ENCODE measurements at places on chromosomes 5 and 9. TPM values are rescaled to one million over a fixed set of nuclear protein-coding genes. Genes with fewer than 3 reads are reported as not detected.

GRCh38 chr9:97615439-97616072 is 17.6 kb downstream of the TSTD2 start:
- no peaks in the 10 kb centered on the region for H3K27me3 ChIP-seq
- peak; percentile 29 for DNase-seq
- H3K4me3 ChIP-seq, result no peak overlapping the region
- H3K4me1 ChIP-seq, result no peaks in the 10 kb centered on the region

Gene FOXD4L6
- 0.54 TPM for total RNA-seq

GRCh38 chr5:123037104-123037418 is 536 bp upstream of the PPIC start:
- H3K4me3 ChIP-seq, result peak overlapping the region; percentile 72
- no peak for DNase-seq
- no peaks in the 10 kb centered on the region for H3K36me3 ChIP-seq

Gene ELOVL7
- 20.0 TPM for total RNA-seq

DNA sequence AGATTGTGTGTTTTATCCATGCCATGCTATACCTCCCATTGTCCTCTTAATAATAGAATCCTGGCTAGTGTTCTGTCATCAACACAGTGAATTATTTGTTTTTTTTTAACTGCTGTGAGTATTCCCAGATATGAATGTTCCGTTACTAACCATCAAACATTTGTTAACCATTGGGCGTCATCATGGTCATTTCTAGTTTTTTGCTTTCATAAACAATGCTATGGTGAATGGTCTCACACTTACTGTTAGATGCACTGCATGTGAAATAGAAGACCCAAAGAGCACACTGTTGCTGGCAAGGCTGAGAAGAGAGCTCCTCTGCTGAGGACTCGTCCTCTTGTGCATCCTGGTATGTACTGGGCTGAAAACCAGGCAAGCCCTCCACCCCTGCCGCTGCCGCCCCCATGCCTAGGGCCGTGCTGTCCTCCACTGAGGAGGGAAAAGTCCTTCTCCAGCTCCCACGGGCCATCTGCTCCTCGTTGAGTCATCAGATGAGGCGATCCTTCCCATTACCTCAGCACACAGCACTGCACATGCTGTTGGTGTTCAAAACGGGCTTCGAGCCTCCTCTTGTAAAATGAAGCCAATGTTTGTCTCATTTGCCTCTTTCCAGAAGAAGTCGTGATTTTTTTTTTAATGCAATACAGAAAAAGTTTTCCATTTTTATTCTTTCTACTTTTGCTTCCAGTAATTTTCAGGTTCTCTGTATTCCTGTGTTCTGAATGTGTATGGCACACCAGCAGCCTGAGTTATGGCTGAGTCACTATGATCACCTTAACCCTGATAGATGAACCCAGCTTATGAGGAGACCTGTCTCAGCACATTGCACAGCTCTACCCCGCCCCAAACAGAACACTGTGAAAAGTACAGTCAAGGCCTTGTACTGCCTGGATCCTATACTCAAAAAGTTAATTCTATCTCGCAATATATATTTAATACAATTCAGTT is 219.0 kb downstream of the AOPEP start:
- H3K4me1 ChIP-seq, result peaks cover 46% of the 10 kb centered on the region
- H3K36me3 ChIP-seq, result no peaks in the 10 kb centered on the region
- no peaks in the 10 kb centered on the region for H3K27me3 ChIP-seq
- peak overlapping the region; percentile 8 for H3K27ac ChIP-seq
- DNase-seq, result no peak

Gene TARS1
- total RNA-seq, result 291 TPM

GRCh38 chr9:38015906-38016305 is 53.1 kb downstream of the SHB start:
- no peak overlapping the region for H3K27ac ChIP-seq
- 0 out of 2 replicates have a peak, but pooled peaks cover 3% of the 10 kb centered on the region for H3K36me3 ChIP-seq
- H3K4me3 ChIP-seq, result no peak overlapping the region

DNA sequence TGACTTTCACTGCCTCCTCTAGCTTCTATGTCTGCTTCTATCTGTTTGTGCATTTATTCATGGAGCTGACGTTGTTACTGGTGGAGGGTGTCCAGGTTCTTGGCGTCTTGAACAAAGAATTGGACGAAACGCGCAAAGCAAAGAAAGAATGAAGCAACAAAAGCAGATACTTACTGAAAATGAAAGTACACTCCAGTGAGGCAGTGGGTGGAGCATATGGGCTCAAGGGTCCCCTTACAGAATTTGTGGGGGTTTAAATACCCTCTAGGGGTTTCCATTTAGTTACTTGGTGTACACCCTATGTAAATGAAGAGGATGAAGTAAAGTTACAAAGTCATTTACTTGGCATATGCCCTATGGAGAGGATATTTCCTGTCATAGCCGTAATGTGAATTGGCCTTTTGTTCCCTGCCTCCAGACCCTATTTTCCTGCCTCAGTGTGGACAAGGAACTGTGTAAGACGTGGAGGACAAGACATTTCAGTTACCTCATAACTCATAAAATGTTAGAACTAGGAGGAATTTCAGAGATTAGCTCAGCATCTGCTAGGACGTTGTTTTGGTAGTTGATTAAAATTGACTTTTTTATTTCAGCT is 3.1 kb downstream of the POLR3G start:
- no peaks in the 10 kb centered on the region for H3K27me3 ChIP-seq
- no peaks in the 10 kb centered on the region for H3K36me3 ChIP-seq
- peaks cover 6% of the 10 kb centered on the region for H3K4me1 ChIP-seq

DNA sequence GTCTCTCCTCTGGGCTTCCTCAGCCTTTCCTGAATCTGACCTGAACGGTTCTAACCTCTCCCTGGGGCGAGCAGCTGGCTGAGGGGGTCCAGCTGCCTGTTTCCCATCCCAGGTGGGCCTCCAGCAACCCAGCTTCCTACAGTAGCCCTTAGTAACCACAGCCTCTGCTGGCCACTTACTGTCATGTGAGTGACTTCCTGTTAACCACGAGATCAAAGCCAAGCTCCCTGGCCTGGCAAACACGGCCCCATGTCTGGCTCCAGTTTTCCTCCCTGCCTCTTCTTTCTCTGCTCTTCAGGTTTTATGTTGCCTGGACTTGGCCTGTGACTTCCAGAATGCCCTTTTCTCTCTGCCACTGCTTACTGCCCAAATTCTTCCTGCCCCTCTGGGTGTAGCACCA is 47.2 kb upstream of the DAB2IP start:
- 0 out of 2 replicates have a peak, but pooled peaks cover 2% of the 10 kb centered on the region for H3K36me3 ChIP-seq
- H3K27me3 ChIP-seq, result no peaks in the 10 kb centered on the region
- DNase-seq, result no peak
- no peak overlapping the region for H3K4me3 ChIP-seq

Gene TCF7
- total RNA-seq, result 17.8 TPM

DNA sequence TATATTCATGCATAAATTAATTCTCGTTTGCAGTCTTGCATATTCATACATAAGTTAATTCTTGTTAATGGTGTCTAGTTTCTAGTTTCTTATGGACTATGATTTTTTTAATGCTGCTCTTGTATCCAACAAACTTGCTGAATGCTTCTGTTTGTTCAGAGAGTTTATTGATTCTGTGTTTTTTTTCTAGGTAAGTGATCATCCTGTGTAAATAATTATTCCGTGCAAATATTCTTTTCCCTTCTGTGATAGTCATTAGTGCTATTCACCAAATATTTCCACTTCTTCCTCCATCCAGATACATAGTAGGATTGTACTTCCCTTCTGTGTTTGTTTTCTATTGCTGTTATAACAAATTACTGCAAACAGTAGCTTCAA is 35.8 kb upstream of the SHISAL2B start:
- no peaks in the 10 kb centered on the region for H3K36me3 ChIP-seq
- H3K27ac ChIP-seq, result no peak overlapping the region
- no peaks in the 10 kb centered on the region for H3K27me3 ChIP-seq
- DNase-seq, result no peak

GRCh38 chr9:127285965-127286364 is 21.4 kb downstream of the GARNL3 start:
- no peaks in the 10 kb centered on the region for H3K4me1 ChIP-seq
- H3K4me3 ChIP-seq, result no peak overlapping the region
- no peak for DNase-seq
- no peak overlapping the region for H3K27ac ChIP-seq

Gene GPR150
- total RNA-seq, result not detected

DNA sequence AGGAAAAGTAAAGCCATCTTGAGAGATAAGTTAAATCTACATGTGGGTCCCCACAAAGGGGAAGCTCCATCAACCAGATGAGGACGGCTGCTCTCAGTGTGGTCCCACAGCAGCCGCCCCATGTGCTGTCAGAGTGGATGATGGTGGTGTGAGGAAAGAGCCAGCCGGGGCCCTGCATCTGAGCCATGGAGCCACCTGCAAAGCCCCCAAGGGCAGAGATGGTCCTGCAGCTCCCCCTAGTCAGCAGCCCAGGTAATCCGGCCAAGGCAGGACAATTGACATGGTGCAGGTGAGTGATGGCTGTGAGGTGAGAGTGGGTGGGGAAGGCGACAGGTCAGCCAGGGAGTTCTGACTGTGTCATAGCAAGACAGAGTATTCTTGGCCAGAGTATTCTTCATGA is 458.8 kb downstream of the ICE1 start:
- no peaks in the 10 kb centered on the region for H3K27me3 ChIP-seq
- H3K4me3 ChIP-seq, result no peak overlapping the region

GRCh38 chr5:132095424-132095972 is 21.9 kb downstream of the CSF2 start:
- H3K27me3 ChIP-seq, result no peaks in the 10 kb centered on the region
- H3K4me3 ChIP-seq, result no peak overlapping the region
- H3K27ac ChIP-seq, result no peak overlapping the region
- H3K4me1 ChIP-seq, result no peaks in the 10 kb centered on the region
- no peak for DNase-seq

GRCh38 chr9:91700475-91700874 is 249.6 kb downstream of the ROR2 start:
- no peak overlapping the region for H3K27ac ChIP-seq
- H3K27me3 ChIP-seq, result no peaks in the 10 kb centered on the region
- no peak overlapping the region for H3K4me3 ChIP-seq
- H3K36me3 ChIP-seq, result no peaks in the 10 kb centered on the region
- no peaks in the 10 kb centered on the region for H3K4me1 ChIP-seq

DNA sequence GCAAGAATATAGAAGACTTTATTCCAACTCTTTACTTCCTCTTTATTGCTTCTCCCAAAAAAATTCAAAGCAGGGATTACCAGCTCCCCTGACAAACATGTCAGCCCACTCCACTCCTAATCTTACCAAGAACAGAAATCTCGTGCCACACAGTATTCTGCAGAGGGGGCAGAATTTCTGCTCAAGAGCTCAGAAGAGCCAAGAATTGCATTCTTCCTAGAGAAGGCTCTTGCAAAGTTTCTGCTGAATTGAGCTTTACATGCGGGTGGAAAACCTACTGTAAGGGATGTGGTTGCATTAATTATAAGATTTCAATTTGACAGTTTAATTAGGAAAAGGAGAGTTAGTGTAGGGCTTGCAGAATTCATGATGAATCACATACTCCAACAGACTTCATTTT is 428.5 kb downstream of the CETN3 start:
- no peak overlapping the region for H3K27ac ChIP-seq
- DNase-seq, result no peak
- no peaks in the 10 kb centered on the region for H3K4me1 ChIP-seq
- H3K36me3 ChIP-seq, result no peaks in the 10 kb centered on the region
- no peaks in the 10 kb centered on the region for H3K27me3 ChIP-seq
- H3K4me3 ChIP-seq, result no peak overlapping the region

- DNase-seq, result no peak
- H3K27me3 ChIP-seq, result no peaks in the 10 kb centered on the region
- H3K27ac ChIP-seq, result no peak overlapping the region
- H3K36me3 ChIP-seq, result no peaks in the 10 kb centered on the region
Measured at GRCh38 chr5:39502704-39503103, 77.9 kb upstream of the DAB2 start.

DNA sequence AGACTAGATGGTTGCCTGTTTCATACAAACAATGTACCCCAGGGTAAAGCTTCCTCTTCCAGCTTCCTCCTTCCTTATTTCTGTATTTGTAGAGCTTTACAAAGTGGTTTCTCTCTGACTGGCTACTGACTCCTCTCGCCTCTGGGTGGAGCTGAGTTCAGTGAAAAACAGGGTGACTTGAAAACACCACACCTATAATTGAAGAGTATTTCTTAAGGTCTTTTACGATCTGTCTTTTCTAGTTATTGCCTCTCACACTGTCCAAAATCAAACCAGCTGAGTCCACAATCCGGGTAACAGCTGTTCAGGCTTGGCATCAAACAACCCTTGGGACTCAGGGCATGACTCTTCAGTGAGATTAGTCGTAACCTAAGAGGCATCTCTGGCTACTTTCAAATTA is 200.4 kb downstream of the ARRDC3 start:
- no peak for DNase-seq
- no peaks in the 10 kb centered on the region for H3K36me3 ChIP-seq
- H3K4me3 ChIP-seq, result no peak overlapping the region

Gene KIF4B
- total RNA-seq, result 0.12 TPM

DNA sequence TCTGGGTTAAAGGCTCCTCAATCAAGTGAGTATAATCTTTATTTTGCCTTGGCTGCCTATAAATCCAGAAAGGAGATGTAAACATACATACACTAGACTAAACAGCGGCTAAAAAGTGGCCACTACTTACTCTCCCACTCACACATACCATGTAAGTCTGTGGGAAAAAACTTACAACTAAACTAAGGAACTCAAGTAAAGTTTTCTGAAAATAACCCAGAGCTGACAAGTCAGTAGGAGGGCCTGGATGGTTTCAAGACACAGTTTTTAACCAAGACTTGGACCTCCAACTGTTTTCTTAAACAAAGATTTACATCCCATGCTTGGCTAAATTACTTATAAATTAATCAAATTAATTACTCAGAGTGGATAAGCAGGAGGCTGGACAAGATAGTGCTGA is 64.5 kb downstream of the CEP120 start:
- no peaks in the 10 kb centered on the region for H3K27me3 ChIP-seq
- no peak for DNase-seq
- no peaks in the 10 kb centered on the region for H3K36me3 ChIP-seq
- no peaks in the 10 kb centered on the region for H3K4me1 ChIP-seq
- H3K27ac ChIP-seq, result no peak overlapping the region
- no peak overlapping the region for H3K4me3 ChIP-seq

DNA sequence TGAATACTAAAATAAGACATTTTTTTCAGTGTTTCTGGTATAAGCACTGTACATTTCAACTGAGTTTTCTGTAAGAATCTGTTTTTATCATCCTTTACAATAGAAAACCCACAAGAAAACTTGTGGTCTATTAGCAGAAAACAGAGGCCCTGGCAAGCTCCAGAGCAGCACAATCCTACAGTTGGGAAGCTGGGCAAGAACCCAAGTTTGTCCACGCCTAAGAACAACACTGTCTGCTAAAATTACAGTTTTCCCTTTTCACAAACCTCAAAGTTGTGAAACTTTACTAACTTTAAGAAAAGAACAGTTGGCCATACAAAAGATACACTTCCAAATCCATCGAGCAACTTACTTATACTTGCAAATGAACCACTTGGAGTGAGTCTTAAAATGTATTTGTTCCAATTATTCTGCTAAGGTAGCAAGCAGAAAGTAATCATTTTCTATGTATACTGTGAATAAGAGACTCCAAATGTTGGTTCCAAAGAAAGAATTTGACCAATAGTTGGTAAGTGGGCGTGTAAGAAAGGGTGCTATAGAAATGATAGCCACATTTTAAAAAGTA is 982.0 kb upstream of the ARRDC3 start:
- no peak for DNase-seq
- no peak overlapping the region for H3K4me3 ChIP-seq
- H3K36me3 ChIP-seq, result no peaks in the 10 kb centered on the region
- H3K27ac ChIP-seq, result no peak overlapping the region

Data from HCT116 (cell line).